Inflammatory macrophage (primary cell): ENCODE measurements at places on chromosomes 4 and X.

GRCh38 chr4:6960154-6960553, 50.5 kb downstream of the TBC1D14 start:
- DNase-seq: no peak

GRCh38 chr4:58602022-58602421, 1491.8 kb upstream of the IGFBP7 start:
- DNase-seq: no peak

DNA sequence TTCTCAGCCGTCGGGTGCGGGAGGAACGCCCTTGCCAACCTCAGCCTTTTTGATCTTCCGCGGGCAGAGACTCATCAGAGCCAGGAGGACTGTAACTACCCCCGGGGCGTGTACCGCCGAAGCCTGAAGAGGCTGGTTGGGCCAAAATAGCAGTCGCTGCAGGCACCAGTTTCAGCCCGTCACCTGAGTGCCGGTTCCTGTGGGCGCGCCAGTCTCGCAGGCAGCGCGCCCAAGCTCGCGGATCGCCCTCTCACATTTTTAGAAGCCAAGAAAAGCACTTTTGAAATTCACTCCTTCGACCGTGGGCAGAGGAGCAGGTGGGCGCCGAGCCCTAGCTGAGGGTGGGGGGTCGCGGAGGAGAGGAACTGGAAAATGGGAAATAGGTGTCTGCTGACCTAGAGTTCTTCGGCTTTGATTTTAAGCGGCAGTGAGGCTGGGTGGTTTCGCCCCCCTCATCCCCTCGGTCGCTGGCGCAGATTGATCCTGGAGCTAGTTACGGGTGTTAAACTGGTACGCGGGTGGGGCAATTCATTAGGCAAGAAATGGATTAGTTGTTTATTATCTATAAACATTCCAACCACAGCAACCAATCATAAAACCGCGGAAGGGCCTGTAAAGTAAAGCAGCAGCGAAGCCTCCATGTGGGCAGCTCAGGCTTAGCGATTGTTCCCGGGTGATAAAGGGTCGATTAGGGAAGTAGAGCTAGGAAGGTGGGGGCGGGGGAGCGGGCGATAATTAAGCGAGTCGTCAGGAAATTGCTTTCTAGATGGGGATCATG, 69.2 kb downstream of the FBXO8 start:
- peak; percentile 22 for DNase-seq

DNA sequence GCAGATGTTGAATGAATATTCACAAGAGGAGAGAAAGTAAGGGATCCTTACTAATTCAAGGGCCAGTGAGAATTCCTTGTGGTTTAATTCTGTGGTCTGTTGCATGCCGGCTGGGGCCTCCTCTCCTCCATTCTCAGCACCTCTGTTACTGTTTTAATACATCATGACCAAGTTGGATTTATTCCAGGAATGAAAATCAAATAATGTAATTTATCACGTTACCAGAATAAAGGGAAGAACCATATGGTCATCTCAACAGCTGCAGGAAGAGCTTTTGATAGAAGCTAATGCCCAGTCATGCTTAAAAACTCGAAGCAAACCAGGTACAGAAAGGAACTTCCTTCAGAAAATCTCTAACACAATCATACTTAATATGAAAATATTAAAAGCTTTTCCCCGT, 54.1 kb downstream of the GRK4 start:
- DNase-seq: no peak
